ENCODE measurements at places on chromosomes 2 and 18.
A peak's percentile ranks its signal among the peaks of the same experiment; 100 is the strongest.

GRCh38 chr18:77208964-77209363 is 40.7 kb upstream of the GALR1 start:
- no peaks in the 10 kb centered on the region for H3K36me3 ChIP-seq
- no peak for DNase-seq
- peaks cover 3% of the 10 kb centered on the region for H3K27me3 ChIP-seq
- peaks cover 30% of the 10 kb centered on the region for H3K4me1 ChIP-seq
- H3K4me3 ChIP-seq = peak overlapping the region; percentile 83

- peaks cover 7% of the 10 kb centered on the region for H3K4me1 ChIP-seq
- H3K27ac ChIP-seq = no peak overlapping the region
- no peak for DNase-seq
- peaks cover 85% of the 10 kb centered on the region for H3K27me3 ChIP-seq
- peak overlapping the region; percentile 53 for H3K4me3 ChIP-seq
- H3K36me3 ChIP-seq = no peaks in the 10 kb centered on the region
Measured at GRCh38 chr2:134706587-134707329, 12.0 kb downstream of the TMEM163 start.

GRCh38 chr2:18749912-18750526 is 160.7 kb upstream of the NT5C1B start:
- H3K4me1 ChIP-seq = no peaks in the 10 kb centered on the region
- DNase-seq = no peak
- H3K27me3 ChIP-seq = no peaks in the 10 kb centered on the region
- no peak overlapping the region for H3K27ac ChIP-seq
- H3K36me3 ChIP-seq = no peaks in the 10 kb centered on the region

DNA sequence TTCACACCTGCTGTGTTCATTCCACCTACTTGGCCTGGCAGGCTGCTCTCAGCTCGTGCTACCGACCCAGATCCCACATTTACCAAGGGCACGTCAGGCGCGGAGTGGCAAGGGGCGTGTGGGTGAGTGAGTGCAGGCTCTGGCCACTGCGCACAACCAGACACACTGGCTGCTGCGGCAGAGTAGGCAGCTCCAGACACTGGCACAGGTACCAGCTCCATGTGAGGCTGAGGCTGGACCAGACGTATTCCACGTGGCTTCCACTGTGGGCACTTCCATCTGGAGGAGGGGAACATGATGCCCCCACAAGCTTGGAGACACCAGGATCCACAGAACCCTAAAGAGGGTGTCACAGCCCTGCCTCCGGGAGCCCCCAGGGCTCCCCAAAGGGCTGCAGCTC is 74.6 kb upstream of the ZNF804A start:
- no peak overlapping the region for H3K4me3 ChIP-seq
- no peak overlapping the region for H3K27ac ChIP-seq
- DNase-seq = no peak
- H3K4me1 ChIP-seq = no peaks in the 10 kb centered on the region

- H3K36me3 ChIP-seq = peaks cover 50% of the 10 kb centered on the region
- no peak for DNase-seq
- H3K27ac ChIP-seq = no peak overlapping the region
- H3K4me1 ChIP-seq = peaks cover 15% of the 10 kb centered on the region
- no peak overlapping the region for H3K4me3 ChIP-seq
- H3K27me3 ChIP-seq = no peaks in the 10 kb centered on the region
Measured at GRCh38 chr2:15306706-15307105, 254.4 kb downstream of the NBAS start.

DNA sequence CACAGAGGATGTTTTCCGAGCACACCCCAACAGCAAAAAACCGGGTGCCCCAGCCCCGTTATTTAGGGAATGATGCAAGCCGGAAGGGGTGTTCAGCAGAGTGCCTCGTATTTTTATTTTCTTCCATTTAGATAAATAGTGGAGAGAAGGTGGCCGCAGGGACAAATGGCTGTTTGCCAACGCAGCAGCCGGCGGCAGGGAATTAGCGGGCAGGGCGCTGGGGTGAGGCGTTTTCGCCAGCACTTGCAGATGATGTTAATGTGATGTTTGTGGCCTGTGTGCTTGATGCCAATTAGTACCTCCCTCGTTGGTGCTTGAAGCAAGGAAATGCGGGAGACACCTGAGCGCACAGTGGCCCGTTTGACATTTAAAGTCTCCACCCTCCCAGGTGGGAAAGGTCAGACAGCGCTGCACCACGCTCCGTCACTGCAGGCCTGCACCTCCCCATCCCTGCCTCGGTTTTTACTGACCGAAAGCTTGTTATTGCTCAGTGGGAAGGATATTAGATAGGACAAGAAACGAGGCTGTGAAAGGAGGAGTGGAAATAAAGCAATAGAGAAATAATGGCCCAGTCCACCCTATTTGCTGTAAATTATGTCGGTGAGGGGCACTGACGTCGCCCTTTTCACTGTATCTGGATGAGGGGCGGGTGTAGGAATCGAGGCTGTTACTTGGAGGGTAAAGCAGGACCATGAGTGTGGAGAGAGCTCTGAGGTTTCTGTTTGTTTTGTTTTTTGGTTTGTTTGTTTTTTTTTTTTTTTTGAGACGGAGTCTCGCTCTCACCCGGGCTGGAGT is 39.1 kb downstream of the NFATC1 start:
- no peak overlapping the region for H3K4me3 ChIP-seq
- no peak overlapping the region for H3K27ac ChIP-seq
- peaks cover 7% of the 10 kb centered on the region for H3K4me1 ChIP-seq
